ENCODE measurements at places on chromosomes 7 and 10.
A peak's percentile ranks its signal among the peaks of the same experiment; 100 is the strongest.

DNA sequence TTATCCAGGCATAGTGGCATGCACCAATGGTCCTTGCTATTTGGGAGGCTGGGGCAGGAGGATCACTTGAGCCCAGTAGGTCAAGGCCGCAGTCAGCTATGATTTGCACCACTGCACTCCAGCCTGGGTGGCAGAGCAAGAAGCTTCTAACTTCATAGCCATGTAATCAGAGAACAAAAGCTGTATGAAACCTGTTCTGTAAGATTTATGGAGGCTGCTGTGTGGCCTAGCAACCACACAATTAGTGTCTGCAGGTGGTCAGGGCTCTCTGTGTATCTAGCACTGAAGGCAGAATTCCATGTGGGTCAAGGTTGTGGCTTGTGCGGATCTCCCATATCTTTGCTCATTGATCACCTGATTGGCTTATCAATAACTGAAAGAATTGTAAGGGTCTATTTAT, 221.5 kb upstream of the FOXK1 start:
- DNase-seq, result no peak

GRCh38 chr10:105973902-105974301, 1190.6 kb downstream of the SORCS1 start:
- DNase-seq, result no peak

- DNase-seq, result no peak
Observed at GRCh38 chr7:79563821-79564522, 110.5 kb upstream of the MAGI2 start.

GRCh38 chr7:157693071-157693520, 356.3 kb downstream of the DNAJB6 start:
- no peak for DNase-seq

DNA sequence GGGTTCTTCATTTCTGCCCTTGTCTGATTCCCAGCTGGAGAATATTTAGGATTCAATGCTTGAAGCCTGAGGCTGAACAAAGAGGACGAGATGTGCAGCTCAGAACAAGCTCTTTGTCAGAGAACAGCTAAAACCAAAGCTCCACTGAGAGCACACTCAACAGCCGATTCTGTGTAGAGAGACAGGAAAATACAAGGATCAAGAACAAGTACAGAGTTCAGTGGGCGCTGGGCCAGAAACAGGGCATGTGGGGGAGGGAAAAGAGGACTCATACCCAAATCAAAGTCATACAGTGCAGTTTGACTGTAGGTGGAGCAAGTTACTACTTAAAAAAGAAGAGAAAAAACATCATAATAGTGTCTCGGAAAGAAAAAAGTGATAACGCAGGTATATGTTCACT, at the start of gene AGMO:
Gene AGMO, minus strand, starts transcription at position 181 of the 400 bp plus-strand sequence.
- no peak for DNase-seq

DNA sequence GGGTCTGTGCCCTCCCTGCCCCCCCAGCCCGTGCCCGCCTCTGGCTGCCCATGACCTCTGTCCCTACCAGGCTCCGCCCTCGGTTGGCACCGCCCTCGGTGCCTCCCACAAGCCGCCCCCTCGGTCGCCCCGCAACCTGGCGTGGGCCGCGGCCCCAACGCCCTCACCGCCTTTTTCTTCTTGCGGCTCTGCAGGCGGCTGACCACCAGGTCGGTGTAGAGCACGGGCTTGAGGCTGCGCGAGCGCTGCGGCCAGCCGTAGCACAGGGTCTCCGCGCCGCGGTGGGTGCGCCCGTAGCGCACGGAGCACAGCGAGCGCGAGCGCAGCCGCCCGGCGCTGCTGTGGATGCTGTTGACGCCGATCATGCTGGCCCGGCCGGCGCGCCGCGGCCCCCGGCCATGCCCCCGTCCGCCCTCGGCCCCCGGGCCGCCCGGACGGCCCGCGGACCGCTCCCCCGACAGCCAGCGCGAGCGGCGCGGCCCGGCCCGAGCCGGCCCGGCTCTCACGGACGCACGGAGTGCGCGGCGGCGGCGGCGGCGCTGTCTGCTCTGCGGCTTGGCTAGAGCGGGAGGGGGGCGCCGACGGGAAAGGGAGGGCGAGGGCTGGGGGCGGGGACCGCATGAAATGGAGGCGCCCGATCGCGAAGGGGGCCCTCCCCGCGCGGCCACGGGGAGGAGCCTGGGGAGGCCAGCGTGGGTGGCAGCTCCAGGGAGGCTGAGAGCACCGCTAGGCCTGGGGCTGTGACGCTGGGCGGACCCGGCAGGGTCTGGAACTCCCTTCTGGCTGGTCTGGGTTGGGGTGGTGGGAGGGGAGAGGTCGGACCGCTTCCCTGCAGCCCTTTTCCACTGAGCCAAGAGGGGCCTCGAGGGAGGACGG, 9.6 kb downstream of the PSD start:
- peak; percentile 81 for DNase-seq

DNA sequence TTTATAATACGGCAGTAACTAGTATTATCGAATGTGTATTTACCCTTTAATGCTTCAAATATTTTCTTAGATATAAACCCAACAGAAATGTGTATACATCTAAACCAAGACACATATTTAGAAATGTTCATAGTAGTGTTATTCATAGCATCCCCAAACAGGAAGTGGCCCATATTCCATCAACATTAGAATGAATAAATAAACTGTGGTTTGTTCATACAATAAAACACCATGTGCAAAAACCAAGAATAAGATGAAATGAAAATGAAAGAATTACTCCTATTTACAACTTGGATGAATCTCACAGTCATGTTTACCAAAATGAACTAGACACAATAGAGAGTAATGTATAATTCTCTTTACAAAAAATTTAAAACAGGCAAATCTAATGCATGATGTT, 9.2 kb upstream of the CAV2 start:
- DNase-seq, result no peak

- no peak for DNase-seq
Observed at GRCh38 chr7:260441-261281, 29.3 kb upstream of the FOXL3 start.

DNA sequence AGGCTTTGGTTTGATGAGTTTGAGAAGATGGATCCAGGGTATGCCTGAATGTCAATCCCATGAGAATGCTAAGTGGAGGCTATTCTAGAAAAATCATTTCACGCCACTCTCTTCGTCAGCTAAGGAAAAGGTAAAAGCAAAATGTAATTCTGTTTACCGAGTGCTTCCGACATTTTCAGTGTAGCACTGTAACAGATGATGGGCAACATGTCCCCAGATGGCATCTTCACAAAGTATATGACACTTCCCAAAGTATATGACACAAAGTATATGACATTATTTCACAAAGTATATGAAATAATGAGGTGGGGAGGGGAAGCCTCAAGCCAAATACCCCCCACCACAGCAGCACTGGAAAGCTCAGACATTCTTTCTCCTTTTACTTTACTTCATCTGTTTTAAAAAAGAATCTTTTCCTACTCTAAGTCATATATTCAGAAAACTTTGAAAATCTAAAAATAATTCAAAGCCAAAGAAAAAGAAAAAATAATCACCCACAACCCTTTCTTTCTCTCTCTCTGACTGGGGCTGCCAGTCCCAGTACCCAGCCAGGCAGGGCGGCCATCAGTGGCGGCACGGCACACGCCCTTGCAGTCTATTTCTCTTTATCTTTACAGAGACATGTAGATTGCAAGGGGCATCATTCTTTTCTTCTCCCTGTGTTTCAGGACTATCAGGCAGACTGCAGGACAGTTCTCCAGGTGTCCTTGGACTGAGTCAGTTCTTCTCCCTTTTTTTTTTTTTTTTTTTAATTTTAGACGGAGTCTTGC, 179.8 kb downstream of the SNX10 start:
- no peak for DNase-seq

DNA sequence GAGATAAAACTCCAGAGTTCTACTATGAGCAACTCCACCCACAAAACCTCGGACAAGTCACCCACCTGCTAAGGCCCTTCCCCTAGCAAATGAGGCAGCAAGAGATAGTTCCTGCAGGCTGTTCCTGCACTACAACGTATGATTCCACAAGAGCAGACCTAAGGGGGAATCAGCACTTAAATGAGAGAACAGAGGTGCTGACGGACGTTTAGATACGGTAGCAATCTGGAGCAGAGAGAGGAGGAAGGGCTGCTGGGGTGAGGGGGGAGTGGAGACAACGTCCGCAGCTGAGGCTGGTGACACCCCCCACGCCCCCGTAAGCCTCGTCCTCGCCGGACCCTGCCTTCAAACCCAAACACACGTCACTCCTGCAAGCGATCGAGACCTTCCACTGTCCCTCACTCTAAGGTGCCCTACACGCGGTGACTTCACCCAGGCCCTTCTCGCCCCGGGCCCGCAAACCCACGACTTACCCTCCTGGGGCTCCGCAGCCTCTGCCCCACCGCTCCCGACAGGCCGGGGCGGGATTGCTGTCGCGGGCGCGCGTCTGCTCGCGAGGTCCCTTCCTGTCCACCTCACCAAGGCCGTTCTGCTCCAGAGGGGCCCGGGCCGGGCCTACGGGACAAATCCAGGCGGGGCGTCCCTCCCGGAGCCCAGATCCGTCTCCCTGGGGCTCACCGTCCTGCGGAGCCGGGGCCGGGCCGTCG, 635 bp downstream of the ZNF12 start:
- DNase-seq, result peak; percentile 33

- no peak for DNase-seq
Observed at GRCh38 chr7:116445447-116446211, 53.9 kb upstream of the CAV2 start.

DNA sequence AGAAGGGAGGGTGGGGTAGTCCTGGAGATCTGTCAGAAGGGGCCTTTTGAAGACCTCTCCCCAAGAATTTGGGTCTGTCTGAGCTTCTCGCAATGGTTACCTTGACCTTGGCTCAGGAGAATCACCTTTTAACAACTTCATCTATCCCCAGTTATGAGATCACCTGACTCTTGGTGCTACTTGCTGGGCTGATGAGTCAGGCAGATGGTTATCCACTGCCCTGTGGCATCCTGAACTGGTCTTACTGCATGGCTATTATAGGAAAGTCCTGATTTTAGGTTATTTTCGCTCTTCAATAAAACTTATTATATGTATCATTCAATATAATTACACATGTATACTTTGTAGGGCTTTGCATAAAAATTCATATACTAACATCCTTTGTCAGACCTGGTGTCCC, 274.7 kb downstream of the GFRA1 start:
- no peak for DNase-seq

DNA sequence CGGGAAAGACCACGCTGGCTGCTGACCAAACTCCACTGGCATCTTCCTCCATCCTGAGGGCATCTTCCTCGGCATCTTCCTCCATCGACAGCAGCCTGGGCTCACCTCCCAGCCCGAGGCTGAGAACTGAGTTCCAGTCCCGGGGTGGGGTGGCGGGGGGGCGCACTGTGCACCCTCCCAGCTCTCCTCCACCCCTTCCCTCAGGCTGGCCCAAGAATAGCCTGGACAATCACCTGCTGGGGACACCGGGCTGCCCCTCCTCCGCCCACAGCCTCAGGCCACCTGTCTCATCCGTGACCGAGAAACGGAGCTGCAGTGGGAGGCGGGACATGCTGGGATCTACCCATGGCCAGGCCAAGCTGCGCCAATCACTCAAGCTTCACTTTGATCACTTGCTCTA, 37.2 kb downstream of the DIP2C start:
- no peak for DNase-seq

- DNase-seq, result no peak
Observed at GRCh38 chr7:117597755-117598154, 117.9 kb downstream of the CFTR start.

GRCh38 chr10:18313626-18314025, 173.4 kb downstream of the CACNB2 start:
- DNase-seq, result no peak

GRCh38 chr7:21939136-21939857, 6.4 kb downstream of the CDCA7L start:
- peak; percentile 34 for DNase-seq

DNA sequence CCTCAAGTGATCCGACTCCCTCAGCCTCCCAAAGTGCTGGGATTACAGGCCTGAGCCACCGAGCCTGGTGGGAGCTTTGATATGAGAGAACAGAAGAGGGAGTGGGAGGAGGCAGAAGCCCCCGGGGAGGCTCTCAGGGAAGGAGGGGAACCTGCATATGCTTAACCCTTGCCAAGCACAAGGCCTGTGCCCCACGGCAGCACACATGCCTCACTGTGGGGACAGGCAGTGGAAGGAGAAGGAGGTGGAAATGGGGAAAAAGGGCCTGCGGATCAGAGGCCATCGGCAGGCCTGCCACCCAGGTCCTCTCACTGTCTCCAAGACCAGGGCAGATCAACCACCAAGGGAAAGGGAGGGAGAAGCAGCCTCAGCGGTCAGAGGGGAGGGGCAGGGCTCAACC, 7.2 kb upstream of the GRID1 start:
- DNase-seq, result no peak

All from activated naive CD4-positive, alpha-beta T cell treated with Interleukin-2 at 50 U/mL for 16 hours (primary cell).